ENCODE measurements at places on chromosomes 5 and 9.

GRCh38 chr9:529731-530130, 311.8 kb upstream of the DMRT1 start:
- no peak for DNase-seq

DNA sequence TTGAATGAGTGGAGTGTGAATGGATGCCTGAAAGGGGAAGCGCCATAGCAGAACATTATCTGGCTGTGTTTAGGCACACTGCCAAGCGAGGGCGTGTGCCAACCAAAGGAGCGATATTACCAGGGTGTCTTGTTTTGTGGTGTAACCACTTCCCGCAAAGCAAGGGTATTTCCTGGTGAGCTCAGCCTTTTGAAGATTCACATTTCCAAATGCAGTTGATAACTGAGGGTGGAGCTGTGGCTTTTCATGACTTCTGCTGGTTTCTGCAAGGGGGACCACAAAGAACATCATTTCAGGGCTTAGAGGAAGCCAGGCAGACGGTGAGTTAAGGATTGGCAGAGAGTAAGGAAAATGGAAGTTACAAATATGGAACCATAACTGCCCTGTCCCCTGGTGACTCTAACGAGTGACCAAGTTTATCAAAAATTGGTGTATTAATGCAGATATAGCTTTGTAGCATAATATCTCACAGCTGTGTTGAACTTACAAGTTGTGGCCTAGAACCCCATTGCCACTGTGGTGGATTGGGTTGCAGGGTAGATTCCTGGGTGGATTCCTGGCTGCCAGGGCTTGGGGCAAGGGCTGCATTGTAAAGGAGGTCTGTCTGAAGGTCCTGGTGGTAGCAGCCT, 71.4 kb downstream of the RALGPS1 start:
- DNase-seq: peak; percentile 83

- no peak for DNase-seq
Observed at GRCh38 chr9:107624234-107624948, 134.8 kb upstream of the KLF4 start.

GRCh38 chr5:119080936-119081335, 10.0 kb downstream of the DMXL1 start:
- no peak for DNase-seq

- no peak for DNase-seq
Observed at GRCh38 chr5:59231221-59231931, 648.5 kb downstream of the RAB3C start.

DNA sequence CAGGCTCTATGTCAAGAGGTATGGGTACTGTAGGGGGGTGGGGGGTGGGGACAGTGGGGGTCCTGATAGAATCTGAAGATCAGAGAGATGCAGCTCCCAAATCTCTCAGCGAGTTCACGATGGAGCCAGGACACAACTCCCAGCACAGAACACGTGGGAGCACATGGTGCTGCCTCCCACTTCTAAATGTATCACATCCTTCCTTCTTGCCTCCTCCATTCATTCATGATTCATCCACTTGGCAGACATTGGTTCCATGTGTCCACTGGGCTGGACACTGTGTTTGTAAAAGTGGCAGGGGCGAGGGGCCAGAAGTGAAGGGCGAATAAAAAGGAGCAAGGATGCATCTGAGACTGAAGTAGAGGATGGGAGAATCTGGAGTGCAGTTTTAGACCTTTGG, 33.9 kb downstream of the SH3TC2 start:
- DNase-seq: no peak

DNA sequence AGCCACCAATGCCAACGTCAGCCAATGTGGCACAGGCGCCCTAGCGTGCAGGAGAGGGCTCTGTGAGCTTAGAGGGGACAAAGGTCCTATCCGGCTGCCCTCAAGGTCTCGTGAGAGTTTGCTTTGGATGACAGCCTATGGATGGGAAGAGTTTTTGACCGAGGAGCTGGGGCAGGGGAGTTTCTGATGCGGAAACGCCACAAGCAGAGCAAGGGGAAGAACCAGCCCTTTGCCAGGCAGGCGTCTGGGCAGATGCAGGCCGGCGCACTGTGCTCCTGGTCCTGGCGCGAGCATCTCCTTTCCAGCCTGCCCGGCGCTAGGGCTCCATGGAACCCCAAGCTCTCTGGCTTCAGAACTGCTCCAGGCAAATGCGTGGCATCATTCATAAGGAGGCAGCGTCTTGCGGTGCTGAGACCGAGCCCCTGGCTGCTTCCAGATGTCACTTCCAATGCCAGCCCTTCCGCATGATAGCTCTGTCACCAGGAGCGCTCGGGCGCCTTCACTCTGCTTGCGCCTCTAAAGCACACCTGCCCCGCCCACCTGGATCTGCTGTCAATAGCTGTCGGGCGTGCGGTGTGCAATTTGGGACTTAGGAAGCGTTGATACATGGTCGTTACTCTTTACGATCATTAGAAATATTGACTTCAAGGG, 374.9 kb upstream of the IRX1 start:
- DNase-seq: no peak

GRCh38 chr5:81081461-81081835, 121.3 kb downstream of the RASGRF2 start:
- DNase-seq: no peak

DNA sequence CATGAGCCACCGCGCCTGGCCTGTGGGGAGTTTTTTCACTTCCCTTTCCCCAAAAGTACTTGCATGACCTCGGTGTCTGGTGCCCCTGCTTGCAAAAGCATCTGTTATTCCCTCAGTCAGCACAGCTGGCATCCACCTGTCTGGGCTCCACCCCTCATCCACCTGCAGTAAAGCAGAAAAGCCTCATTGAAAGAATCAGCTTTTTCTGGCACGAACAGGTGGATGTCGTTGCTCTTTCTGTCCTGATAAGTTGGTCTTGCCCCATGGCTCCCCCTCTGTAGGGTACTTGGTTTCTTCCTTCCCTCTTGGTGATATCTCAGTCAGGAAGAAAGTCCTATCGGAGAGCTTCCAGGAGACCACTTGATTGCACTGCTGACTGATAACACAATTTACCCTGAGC, 37.4 kb downstream of the WWC1 start:
- DNase-seq: no peak

GRCh38 chr5:145834917-145835847, at the start of gene PRELID2:
Gene PRELID2, minus strand, starts transcription at chr5:145835342. Its CDS starts 91 bp downstream, at chr5:145835251.
- peak; percentile 92 for DNase-seq

DNA sequence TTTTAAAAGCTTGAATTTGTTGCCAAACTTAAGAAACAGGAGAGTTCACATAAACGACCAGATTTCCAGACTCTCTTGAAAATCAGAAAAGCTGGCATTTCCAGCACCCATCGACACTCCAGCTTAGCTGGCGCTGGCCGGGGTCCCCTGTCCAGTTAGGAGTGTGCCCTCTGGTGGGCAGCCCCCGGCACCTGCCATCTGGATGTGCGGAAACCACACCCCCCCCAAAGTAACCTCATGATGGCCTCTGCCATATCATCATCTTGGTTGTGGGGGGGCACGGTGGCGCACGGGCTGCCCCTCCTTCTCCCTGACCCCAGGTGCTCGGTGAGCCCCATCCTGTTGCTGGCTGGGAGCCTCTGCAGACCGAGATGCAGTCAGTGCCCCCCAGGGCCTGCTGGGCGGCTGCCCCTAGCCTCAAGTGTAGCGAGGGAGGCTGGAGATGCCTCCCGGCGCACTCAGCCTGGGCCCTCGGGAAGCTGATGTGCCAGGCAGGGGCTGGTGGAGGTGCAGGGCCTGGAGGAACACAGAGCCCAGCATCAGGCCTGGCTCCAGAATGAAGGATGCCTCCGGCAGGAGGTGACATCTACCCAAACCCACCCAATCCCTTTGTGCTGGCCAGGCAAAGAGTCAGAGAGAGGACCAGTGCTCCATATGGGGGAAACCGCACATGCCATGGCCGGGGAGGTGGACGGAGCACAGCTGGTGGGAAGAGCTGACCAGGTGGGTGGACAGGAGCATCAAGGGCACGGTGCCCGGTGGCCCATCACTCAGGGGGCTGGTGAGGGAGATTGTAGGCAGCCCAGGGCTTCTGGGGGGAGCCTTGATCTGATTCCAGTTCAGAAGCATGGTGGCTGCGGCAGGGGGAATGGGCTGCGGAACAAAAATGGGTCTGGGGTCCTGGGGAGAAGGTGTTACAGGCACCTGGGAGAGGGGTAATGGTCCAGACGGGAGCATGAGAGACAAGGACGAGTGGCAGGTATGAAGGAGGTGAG, 70.6 kb downstream of the ADAMTS2 start:
- no peak for DNase-seq

GRCh38 chr9:105950894-105951293, 256.6 kb downstream of the TMEM38B start:
- no peak for DNase-seq

- no peak for DNase-seq
Observed at GRCh38 chr5:168844016-168844921, 265.1 kb upstream of the PANK3 start.

DNA sequence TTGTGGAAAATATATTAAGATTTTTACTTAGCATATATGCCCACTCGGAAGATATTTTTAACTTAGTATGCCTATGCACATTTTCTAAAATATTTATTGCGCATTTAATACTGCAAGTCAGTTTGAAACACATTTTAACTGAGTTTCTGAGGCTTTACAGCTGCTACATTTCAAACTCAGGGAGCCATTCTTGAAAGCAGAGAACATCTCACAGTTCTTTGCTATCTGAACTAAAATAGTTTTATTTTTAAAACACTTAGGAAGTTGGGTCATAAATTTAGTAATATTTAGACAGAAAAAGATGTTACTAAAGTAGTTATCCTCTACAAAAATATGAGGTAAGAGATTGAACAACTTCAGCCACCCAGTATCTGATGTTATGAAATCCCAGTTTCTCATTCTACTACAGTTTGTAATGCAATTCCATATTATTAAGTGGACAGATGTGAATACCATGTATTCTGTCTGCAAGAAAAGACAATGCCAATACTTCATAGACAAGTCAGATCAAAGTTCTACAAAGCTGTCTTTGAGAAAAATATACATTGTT, 409.9 kb upstream of the EDIL3 start:
- DNase-seq: no peak

DNA sequence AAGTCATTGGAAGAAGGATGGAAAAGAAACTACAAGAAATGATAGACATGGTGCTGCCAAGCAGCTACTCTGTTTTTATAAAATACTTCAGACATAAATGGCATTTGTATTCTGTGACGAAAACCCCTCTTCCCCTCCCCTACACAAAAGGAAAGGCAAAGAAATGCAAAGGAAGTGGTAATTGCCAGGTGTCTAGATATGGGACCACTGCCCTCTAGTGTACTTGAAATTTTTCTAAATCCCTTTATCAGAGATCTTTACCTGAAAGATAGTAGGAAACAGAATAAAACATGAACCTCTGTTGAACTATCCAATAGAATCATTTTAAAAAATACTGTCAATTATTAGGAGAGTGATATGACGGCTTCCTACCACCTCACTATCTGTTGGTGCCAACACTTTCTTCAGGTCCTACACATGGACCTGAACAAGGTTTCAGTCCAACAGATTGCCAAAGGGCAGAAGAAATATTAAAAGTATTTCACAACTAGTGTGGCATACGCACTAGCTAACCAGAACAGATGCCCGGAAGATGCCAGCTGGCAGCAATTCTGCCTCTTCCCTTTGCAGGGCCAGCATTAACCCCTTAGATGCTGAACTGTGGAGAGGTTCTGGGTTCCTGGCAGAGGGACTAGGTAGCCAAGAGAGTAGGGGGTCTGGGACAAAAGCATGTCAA, 104.1 kb downstream of the TSSK1B start:
- peak; percentile 47 for DNase-seq

GRCh38 chr9:122785269-122785668, 3.5 kb upstream of the OR5C1 start:
- DNase-seq: no peak

DNA sequence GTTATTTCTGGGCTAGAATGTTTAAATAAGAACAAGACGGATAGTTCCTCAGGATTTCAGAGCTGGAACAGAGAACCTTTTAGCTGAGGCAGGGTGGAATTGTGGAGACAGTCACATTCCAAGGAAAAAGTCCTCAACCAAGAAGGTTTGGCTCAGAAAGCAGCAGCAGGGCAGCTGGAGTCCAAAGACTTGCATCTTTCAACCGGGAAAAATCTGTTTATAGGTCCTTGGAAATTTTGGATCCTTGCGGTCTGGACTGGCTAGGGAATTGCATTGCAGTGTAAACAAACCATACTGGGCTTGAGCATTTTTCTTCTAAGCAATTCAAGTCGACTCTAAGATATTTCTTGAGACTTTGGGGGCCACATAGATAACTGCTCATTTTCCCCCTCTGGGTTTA, 40.8 kb upstream of the HMHB1 start:
- DNase-seq: no peak

GRCh38 chr5:137142764-137143605, 356.1 kb downstream of the SPOCK1 start:
- DNase-seq: no peak

- DNase-seq: peak; percentile 40
Observed at GRCh38 chr5:57779383-57780223, 297.0 kb upstream of the ACTBL2 start.

DNA sequence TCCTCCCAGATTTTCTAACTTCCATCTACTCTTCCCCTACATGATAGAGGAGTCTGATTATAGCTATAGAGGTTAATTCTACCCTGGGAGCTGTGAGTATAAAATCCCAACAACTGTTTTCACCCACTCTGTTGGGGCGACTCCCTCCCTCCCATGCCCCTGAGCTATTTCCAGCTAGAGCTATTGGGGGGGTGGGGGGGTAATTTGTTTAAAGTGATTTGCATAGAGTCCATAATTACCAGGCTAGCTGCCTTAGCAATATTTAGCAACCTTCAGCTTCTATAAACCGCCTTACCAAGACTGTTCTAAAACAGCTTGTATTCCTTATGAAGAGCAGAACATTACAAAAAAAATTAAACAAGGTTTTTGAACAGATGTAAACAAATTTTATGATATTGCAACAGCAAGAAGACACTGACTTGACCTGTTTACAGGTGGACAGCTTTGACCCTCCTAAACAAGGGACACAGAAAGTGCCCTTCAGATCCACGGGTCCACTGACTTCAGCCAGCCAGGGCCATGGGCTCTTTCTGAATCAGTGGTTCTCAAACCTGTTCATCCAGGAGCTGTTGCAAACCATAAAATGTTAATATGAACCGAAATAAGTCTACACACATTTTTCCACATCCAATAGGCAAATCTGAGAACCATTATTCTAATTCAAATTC, 98.2 kb downstream of the OTULIN start:
- no peak for DNase-seq

- no peak for DNase-seq
Observed at GRCh38 chr5:165328846-165329245, 1823.4 kb downstream of the MAT2B start.

DNA sequence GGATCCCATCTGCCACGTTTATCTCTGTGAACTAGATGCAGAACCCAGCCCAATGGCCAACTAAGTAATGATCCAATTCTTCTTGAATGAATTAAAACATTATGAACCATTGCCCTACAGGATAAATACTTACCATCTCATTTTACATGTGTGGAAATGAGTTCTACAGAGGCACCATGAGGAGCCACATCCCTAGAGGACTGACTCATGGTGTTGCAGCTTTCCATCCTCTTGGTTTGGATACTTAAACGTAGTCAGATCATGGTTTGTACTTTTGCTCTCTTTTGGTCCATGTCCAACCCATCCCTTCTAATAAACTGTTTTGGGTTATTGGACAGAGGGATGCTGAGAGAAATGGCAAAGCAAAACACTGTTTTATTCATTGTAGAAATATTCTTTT, 484.8 kb downstream of the EBF1 start:
- no peak for DNase-seq

- no peak for DNase-seq
Observed at GRCh38 chr5:135534609-135535419, 950 bp downstream of the NEUROG1 start.
